Iris pigment epithelial cell (primary cell): ENCODE measurements at places on chromosomes 3 and 15.
A peak's percentile ranks its signal among the peaks of the same experiment; 100 is the strongest.

DNA sequence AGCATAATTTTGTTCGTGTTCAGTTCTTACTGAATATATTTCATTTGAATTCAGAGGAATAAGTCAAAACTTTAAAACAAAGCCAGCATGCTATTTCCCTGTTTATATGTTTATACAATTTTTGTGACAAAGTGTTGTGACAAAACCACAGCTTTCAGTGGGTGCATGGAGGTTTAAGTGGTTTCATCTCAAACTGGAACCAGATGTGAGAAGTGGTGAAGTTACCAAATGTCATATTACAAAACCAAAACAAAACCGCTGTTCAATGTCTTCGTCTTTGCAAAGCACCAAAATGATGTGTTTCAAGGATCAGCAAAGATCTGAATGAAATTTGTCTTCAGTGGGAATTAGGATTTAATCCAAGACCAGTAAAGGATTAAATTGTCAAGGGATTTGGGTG, 59.3 kb upstream of the OSTN start:
- DNase-seq = no peak

DNA sequence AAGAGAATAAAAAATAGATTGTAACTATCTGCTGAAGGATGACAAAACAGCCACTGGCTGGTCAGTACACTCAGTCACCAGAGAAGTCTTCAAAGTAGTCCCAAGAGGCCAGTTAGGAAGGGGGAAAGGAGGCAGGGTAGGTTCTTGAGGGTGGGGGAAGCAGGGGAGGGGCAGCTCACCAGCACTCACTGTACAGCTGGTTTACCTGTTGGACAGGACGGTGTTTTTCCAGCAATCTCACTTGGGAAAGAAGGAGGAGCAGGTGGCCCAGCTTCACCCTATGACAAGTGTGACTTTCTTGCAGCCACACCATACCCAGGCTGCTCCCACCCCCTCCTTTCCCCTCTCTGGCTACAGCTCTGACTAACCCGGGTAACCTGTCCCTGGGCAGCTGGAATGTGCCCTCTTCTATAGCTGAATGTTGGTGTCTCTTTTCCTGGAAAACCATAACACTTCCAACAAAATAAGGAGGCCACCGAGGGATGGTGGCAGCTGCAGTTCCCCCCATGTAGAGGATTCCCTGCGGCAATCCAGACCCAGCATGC, 203.4 kb upstream of the NSMCE3 start:
- no peak for DNase-seq

DNA sequence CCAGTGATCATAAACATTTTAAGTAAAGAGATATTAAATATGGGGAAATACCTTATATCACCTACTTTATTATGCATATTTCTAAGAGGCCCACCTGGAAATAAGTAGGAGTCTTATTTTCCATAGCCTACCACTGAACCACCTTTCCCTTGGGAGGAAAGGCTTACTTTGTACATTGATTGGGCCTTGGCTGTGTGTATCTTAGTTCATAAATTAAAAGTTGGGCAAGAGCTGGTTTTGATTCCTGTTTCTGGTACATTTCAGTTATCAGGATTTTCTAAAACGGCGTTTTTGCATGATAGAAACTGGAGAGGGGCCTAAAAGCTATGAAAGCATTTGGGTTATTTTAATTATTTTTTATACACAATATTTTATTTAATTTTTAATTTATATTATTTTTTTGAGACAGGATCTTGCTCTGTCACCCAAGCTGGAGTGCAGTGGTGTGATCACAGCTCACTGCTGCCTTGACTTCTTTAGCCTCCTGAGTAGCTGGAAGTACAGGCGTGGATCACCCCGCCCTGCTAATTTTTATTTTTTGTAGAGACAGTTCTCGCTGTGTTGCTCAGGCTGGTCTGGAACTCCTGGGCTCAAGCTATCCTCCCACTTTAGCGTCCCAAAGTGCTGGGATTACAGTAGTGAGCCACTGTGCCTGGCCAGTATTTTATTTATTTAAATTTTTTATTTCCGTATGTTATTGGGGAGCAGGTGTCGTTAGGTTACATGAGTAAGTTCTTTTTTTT, 2.6 kb downstream of the GMPS start:
- no peak for DNase-seq

DNA sequence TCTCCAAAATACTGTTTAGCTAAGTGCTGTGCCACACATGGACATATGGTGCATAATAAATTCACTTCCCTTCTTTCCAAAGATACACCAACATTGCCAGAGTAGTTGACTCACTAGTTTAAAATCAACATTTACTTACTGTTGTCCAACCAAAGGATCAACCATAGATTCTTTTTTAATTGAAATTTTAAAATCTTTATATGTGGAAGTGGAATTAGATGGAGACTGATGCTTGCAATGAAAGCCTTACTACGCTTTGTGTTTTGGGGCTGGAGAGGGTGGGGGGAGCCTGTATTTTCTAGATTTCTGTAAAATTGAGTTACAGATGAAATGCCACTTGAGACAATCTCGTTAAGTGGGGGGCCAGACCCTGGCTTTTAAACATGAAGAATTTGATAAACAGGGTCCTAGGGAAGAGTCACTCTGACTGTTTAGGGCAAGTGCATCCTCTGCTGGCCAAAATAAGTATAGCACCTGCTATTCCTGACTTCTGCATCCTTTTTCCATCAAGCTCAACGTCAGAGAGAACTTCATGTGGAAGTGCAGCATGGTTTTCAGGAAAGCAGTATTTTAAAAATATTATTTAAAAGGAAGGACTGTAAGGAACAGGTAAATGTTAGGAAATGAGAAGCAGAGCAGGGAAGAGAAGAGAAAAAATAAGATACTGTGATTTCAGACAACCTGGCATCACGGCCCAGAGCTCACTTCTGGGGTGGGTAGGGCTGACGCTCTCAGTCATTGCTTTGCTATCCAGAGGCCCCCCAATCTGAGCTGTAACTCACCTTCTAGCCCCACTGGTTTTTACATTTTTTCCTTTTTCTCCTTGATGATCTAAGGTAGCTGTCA, 76.7 kb downstream of the BOC start:
- DNase-seq = peak; percentile 63
